ENCODE measurements at places on chromosomes 7 and 10.

GRCh38 chr7:2641406-2642393, 9.9 kb downstream of the TTYH3 start:
- peak; percentile 71 for DNase-seq

GRCh38 chr10:129711291-129711690, 244.2 kb downstream of the MGMT start:
- DNase-seq, result no peak

GRCh38 chr10:3248526-3249306, 76.1 kb upstream of the PITRM1 start:
- peak; percentile 70 for DNase-seq

DNA sequence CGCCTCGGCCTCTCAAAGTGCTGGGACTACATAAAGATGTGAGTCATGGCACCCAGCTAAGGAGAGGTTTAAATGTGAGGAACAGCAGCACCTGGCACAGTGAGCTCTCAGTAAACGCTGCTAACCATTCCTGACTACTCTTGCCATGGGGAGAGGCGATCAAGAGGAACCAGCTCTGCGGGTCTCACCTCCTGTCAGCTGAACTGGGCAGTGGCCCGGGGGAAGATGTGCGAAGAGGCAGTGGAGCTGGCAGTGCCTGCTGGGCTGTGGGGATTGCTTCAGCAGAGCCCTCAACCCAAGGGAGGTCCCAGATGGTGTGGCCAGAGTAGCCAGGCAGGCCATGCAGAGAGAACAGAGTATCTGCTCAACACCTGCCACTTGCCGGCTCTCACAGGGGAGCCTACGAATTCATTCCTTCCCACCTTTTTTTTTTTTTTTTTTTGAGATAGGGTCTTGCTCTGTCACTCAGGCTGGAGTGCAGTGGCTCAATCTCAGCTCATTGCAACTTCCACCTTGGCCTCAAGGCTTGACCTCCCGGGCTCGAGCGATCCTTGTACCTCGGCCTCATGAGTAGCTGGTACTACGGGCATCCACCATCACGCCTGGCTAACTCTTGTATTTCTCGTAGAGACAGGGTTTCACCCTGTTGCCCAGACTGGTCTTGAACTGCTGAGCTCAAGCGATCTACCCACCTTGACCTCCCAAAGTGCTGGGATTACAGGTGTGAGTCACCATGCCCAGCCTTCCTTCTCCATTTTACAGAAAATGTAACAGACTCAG, 6.8 kb downstream of the POLM start:
- DNase-seq, result no peak

DNA sequence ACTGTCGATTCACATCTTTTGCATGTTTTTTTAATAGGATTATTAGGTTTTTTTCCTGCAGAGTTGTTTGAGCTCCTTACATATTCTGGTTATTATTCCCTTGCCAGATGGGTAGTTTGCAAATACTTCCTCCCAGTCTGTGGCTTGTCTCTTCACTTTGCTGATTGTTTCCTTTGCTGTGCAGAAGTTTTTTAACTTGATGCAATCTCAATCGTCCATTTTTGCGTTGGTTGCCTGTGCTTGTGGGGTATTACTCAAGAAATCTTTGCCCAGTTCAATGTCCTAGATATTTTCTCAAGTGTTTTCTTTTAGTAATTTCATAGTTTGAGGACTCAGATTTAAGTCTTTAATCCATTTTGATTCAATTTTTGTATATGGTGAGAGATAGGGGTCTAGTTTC, 95.4 kb downstream of the TBXAS1 start:
- no peak for DNase-seq

DNA sequence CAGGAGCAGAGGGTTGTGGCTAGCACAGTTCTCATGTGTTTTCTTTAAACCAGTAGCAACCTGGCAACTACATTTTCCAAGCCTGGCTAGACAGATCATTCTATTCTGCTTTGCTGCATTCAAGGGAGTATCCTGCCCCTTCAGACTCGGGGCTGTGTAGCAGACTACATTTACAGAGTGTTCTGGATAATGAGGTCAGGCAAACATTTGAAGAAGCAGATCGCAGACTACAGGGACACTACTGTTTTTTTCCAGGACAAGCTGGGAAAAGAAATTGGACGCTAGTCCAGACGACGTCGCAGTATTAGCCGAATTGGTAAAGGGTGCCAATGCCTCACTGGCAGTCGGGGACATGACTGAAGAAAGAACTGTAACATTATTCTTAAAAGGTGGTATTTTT, 61.0 kb upstream of the PAPSS2 start:
- DNase-seq, result no peak

DNA sequence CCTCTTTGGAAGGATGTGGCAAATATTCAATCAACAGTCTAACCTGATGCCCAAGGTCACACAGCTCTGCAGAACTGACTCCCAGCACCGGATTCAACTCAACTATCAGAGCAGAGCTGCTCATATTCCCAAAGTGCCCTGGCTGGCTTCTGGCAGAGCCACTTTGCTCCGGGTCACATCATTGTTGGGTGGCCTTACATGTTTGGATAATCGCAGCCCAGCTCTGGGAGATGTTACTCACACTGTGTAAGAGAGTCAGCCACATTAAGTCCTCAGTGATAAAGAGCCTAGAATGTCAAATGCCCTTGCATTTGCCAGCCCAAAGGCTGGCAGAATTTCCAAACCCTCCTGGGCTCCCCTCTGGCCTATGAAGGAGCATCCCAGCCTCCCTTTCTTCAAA, 79.8 kb upstream of the PDE1C start:
- no peak for DNase-seq

- DNase-seq, result no peak
Measured at GRCh38 chr7:122103064-122103463, 41.0 kb downstream of the AASS start.

DNA sequence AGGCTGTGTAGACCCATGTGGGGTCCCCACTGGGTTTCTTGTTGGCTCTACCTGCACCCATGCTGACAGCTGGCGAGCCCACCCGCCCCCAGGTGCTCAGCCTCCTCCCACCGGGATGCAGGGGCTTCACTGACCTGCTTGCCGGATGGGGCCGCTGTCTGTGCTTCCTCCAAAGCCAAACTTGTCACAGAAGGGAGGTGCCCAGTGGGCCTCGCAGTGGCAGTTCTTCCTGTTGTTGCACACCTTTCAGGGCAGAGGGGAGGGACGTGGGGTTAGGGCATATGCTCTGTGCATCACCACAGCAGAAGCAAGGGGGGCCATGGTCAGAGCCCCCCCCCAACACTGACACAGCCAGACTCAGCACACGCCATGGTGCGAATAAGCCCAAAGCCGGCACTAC, 146.5 kb downstream of the FANK1 start:
- DNase-seq, result no peak

- DNase-seq, result no peak
Measured at GRCh38 chr7:79619216-79619615, 165.7 kb upstream of the MAGI2 start.

GRCh38 chr7:152050547-152050971, 25.1 kb downstream of the GALNT11 start:
- peak; percentile 14 for DNase-seq

- no peak for DNase-seq
Measured at GRCh38 chr7:2201128-2201527, 31.6 kb downstream of the MAD1L1 start.

DNA sequence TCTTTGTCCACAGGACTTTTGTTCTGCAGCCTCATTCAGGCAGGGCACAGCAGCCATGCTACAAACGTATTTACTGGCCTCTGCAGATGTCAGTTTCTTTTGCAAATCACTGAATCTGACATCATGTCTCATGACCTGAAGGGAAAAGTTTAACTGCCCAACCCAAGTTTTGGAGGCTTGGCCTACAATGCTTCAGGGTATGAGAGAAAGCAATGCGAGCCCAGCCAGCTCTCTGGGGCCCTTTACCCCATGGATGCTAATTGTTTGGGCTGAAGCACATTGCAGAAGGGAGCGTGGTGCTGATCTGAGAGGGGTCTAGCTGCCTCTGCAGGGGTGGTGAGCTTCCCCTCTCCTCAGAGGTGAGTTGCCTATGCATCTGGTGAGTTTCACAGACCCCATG, 179.9 kb upstream of the CXCL12 start:
- no peak for DNase-seq

GRCh38 chr7:32533276-32534029, 38.2 kb downstream of the AVL9 start:
- no peak for DNase-seq

GRCh38 chr7:96308950-96309263, 13.0 kb downstream of the SLC25A13 start:
- DNase-seq, result no peak

GRCh38 chr10:103572347-103573204, 79.1 kb downstream of the NEURL1 start:
- no peak for DNase-seq

DNA sequence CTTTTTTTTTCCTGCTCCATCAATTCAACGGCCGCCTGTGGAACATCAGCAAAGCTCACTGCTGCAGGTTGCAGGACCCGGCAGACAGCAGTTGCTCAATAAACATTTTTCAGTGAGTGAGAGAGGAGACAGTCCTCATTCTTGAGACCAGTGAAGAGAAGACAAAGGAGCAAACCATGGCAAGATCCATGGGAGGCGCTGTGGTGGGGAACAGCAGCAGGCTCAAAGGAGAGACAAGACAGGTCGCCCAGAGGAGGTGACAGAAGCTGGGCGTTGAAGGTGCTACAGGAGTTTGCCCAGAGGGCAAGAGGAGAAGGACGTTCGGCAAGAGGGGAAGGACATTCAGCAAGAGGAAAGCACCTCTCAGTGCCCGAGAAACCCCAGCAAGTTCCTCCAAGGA, 74.5 kb upstream of the FGFR2 start:
- no peak for DNase-seq

DNA sequence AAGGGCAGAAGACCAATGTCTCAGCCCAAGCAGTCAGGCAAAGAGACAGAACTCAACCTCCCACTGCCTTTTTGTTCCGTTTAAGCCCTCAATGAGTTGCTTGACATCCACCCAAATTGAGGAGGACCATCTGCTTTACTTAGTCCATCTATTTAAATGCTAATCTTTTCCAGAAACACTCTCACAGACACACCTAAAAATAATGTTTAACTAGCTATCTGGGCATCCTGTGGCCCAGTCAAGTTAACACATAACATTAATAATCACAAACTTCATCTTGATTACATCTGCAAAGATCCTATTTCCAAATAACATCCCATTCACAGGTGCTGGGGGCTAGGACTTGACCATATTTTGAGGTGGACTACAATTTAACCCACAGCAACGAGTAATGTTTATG, 115.7 kb downstream of the RAB11FIP2 start:
- no peak for DNase-seq

GRCh38 chr10:43340101-43340500, 31.3 kb upstream of the FXYD4 start:
- DNase-seq, result no peak

- DNase-seq, result no peak
Measured at GRCh38 chr7:35985126-35985754, 167.8 kb upstream of the EEPD1 start.

GRCh38 chr7:90119178-90119971, 34.9 kb upstream of the STEAP1 start:
- DNase-seq, result no peak

DNA sequence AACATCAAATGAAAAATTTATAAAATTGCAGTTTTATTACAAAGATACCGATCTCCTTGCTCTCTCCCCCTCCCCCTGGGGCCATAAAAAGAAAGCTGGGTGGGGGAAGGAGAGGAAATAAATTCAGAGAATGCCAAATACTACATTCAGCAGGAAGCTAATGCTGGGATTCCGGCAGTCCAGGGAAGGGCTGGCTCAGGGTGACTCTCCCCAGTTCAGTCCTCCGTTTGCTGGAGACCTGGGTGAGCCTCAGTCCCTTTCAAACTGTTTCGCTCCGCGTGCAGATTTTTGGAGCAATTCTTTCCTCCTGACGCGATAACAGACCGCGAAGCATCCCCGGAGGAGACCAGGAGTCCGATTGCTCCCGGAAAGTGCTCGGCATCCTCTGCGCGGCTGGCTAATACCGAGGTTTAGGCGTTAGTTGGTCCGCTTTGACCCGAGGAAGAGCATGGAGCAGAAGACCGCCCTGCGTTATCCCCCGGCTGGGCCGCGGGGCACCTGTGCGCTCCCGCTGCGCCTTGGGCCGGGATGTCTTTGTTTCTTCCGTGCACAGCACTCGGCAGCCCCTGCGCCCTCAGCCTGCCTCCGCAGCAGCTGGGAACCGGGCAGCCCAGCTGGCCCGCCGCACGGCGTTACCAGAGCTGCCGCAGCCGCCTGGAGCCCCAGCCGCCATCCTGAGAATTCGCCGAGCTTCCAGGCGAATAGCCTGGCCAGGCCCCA, 3.9 kb upstream of the HOXA2 start:
- no peak for DNase-seq

- DNase-seq, result no peak
Measured at GRCh38 chr7:70268179-70268578, 669.9 kb downstream of the AUTS2 start.

DNA sequence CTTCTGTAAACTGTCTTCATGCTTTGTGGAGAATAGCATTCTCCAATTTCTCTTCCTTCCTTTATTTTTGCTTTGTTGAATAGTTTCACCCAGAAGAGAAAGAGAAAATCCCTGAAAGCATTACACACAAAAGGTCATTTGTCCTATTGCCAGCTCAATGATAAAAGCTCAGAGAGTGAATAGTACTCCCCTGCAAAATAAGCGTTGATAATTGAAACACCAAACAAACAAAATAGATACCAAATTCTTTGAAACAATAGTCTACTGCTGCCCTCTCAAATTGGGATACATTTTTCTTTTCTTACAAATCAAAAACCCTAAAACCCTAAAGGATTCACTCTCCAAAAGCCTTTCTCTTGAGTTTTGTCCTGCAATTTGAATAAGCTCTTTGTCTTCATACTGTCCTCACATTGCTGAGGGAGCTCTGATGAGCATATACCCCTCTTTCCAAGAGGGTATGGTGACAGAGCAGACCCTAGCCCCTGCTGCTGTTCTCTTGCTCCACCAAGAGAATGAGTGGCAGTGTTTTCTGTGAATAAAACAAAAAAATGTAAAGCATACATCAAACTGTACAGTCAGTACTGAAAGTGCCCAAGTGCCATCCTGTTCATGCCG, 134.4 kb downstream of the CSTF2T start:
- DNase-seq, result no peak

DNA sequence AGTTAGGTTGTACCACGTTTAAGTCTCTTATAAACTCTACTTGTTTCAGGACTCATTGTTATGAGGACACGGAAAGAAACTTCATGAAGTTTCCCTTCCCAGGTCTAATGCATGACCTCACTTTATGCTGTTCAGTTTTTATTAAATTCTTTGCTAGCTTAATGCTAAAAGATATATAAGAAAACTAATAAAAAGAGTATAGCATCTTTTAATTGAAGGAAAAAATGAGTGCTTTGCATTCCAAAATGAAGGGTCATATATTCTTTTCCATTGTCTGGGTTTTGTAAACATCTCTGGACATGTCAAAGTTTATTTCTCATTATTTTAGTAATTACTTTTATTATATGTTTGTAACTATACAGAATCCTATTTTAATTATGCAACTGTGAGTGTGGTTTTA, 255.8 kb downstream of the CREB5 start:
- no peak for DNase-seq

Measured in AG04449 (cell line).